Glutamatergic neuron (in vitro differentiated cells): ENCODE measurements at places on chromosomes 3 and 15.

DNA sequence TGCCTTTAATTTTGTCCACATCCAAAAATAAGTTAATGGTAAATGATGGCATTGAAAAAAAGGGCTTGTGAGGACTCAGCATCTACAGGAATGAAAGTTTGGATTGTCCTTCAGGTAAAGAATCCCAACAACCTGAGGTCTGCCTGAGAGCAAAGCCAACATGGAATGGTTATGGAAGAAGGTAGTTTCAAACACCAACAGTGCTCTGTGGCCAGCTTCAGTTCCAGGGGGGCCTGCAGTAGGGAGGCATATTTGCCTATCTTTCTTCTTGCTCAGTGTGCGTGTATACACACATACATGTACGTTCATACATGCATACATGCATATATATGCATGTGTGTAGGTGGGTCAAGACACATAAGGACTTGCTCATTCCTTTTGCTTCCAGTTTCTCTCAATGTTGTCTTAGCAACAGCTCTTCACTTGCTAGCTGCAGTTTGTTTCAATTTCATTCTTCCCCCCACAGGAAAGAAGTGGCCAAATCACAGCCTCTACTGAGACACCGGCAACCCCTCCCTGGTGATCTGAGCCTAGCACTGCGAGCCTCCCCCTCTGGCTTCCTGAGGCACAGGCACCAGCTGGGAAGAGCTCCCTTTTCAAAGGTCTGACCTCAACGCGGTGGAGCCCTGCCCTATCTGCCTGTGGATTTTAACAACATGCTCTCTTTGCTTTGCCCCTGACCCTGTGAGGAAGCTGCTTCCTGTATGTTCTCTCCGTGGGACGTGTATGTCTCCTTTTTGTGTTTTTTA, 146.2 kb downstream of the KLF13 start:
- DNase-seq = no peak

GRCh38 chr15:98776607-98777281, 128.4 kb downstream of the IGF1R start:
- DNase-seq = no peak

- no peak for DNase-seq
These were observed 54.1 kb upstream of the FURIN start for GRCh38 chr15:90814191-90814821.

DNA sequence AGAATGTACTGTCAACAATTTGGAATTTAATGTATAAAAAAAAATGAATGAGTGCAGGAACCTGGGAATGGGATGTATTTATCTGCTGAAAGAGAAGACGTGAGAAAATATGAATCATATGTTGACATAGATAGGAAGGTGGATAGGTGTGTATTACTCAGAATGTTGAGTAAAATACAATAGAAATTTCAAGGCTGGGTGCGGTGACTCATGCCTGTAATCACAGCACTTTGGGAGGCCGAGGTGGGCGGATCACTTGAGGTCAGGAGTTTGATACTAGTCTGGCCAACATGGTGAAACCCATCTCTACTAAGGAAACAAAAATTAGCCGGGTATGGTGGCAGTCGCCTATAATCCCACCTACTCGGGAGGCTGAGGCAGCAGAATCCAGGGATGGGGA, 202.8 kb downstream of the CADM2 start:
- no peak for DNase-seq

- DNase-seq = no peak
These were observed 20.4 kb downstream of the SEC61A1 start for GRCh38 chr3:128072454-128073184.

GRCh38 chr15:67433495-67434099, 87.3 kb upstream of the C15orf61 start:
- DNase-seq = peak; percentile 66

DNA sequence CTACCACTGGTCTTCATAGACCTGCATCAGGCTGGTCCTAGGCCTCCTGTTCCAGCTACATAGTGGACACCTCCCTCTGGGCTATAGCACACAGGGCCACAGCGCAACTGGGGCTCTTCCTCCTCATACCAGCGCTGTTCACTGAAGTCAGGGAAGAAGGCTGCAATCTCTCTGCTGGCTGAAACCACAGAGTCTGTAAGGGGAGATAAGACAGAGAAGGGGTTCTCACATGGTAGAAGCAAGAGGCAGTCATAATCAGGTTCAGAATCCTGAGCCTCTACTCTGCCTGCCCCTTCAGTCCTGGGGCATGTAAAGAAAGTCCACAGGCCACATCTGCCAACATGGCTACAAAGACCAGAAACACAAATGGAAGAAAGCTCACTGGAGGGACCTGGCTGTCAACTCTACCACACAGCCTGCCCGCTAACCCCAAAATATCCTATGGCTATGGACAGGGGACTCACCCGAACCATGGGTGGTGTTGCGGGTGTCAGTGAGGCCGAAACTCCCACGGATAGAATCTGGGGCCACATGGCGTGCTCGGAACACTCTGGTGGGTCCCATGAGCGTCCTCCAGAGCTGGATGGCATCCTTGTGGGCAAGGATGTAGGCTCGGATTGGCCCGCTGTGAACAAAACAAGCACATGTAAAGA, 38.7 kb downstream of the SPINK8 start:
- no peak for DNase-seq

DNA sequence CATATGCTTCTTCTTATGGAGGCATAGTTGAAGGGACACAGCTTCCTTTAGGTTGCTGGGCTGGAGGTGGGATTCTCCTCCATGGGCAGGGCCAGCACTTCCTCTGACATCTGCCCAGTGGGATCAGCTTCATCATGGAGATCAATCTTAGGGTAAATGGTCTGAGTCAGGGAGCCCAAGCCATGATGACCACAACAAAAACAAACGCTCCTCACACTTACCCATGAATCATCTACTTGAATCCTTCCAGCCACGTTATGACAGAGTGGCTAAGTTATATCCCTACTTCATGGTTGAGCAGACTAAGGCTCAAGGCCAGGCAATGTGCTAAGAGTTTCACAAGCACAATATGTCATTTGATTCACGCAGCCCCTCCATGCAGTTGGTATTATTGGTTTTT, 87.2 kb upstream of the NMNAT3 start:
- DNase-seq = no peak

GRCh38 chr15:42210696-42211095, 2.6 kb upstream of the VPS39 start:
- no peak for DNase-seq

GRCh38 chr3:4936982-4937614, 42.1 kb upstream of the BHLHE40 start:
- DNase-seq = no peak

DNA sequence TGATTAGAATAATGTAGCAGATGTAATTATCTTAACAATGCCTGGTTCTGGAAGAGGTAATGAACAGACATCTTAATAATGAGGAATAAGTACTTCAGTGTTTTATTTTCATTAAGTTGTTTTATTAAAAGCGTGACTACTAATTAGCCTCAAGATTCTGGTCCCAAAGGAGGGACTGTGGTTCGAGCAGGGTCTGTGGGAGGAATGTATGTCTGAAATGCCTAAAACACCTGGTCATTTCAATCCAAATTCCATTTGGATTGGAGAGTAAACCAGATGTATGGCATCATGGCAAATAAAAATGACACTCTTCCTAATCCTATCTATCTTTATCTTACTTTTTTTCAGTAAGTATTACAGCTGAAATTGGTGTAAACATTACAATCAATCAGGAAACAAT, 243.2 kb downstream of the PDZRN3 start:
- no peak for DNase-seq

GRCh38 chr3:179292450-179292849, 30.4 kb upstream of the ZNF639 start:
- no peak for DNase-seq

DNA sequence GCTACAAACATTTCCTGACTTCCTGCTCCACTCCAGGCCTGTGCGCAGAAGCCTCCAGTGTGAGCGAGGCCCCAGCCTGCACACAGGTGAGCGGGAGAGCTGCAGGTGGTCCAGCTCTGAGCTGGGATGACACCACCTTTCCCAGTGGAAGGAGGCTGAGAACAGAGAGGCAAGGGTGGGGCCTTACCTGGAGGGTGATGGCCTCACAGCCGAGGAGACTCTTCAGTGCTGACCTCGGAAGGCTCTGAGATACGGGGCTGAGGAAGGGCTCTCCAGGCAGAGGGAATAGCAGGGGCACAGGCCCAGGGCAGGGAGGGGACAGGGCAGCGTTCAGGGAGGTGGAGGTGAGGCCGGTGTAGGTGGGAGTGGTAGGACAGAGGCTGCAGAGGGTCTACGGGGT, 70.8 kb downstream of the EFCAB12 start:
- DNase-seq = no peak
